ENCODE measurements at places on chromosomes 2 and 18. TPM values are rescaled to one million over a fixed set of nuclear protein-coding genes. Genes with fewer than 3 reads are reported as not detected.

The SPP2 gene
- not detected for total RNA-seq

The PSME4 gene
- 25.9 TPM for total RNA-seq

The FLACC1 gene
- 1.2 TPM for total RNA-seq

The KLHL29 gene
- total RNA-seq, result 0.94 TPM

The DRC1 gene
- not detected for total RNA-seq

The WIPF1 gene
- not detected for total RNA-seq

The FARP2 gene
- 53.7 TPM for total RNA-seq

The GPR17 gene
- total RNA-seq, result 0.64 TPM

The MYOM1 gene
- 0.13 TPM for total RNA-seq

Measured in HT-29 (cell line).